ENCODE measurements at places on chromosomes 13 and 19.

- DNase-seq: no peak
Measured at GRCh38 chr13:85197431-85197830, 601.8 kb downstream of the SLITRK6 start.

DNA sequence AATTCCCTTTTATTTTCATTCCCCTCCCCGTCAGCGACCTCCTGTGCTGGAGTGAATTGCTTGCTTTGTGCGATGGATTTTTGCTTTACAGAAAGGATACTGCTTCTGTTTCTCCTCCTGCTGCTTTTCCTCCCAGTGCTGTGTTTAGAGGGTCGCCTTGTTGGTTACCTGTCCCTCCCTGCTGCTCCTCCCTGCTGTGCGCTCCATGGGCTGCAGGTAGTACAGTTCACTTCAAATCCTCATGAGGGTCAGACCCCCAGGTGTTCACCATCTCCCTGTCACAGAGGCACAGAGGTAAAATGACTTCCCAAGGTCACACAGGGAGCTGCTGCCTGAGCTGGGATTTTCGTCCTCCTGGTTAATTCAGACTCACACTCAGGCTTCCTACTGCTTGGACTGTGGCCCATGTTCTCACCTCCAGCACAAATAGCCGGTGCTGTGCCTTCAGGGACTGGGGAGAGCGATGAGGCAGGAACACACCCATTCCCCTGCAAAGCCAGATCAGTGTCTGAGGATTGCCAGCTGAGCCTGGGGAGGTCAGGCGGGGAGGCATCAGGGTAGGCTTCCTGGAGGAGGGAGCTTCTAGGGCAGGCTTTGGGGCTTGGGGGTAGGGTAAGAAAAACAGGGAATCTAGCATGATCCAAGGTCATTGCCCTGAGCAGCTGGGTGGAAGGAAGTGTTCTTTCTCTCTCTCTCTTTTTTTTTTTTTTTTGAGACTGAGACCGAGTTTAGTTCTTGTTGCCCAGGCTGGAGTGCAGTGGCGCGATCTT lies 14.4 kb downstream of the BICRA start:
- DNase-seq: no peak

GRCh38 chr19:56084835-56085536 lies 36.1 kb downstream of the ZNF787 start:
- DNase-seq: no peak

DNA sequence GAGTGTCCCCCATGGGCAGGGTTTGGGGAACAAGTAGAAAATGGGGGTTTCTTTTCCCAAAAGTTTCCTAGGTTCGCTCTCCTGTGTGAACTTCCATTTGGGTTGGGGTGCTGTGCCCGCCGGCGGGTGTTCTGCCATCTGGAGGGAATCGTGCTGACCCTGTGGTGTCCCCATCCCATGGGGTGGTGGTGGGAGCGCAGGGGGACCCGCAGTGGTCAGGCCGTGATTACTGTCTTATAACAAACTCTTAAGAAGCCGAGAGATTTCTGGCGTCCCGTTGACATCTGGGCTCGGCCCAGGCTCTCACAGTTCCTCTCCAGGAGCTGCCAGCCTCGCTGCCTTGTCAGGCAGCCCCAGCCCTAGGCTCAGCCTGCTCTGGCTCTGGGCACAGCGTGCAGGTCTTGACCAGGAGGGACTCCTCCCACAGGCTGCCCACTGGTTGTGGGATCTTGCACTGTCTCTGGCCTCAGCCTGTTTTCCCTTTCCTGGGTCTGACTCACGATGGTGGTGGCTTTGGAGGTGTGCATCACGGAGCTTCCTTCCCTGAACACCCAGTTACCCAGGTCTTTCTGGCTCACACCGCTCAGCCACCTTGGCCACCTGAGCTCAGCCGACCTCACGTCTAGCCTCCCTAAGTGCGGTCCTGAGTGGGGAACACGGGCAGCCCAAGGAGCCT lies 34.5 kb downstream of the PLEKHJ1 start:
- no peak for DNase-seq

DNA sequence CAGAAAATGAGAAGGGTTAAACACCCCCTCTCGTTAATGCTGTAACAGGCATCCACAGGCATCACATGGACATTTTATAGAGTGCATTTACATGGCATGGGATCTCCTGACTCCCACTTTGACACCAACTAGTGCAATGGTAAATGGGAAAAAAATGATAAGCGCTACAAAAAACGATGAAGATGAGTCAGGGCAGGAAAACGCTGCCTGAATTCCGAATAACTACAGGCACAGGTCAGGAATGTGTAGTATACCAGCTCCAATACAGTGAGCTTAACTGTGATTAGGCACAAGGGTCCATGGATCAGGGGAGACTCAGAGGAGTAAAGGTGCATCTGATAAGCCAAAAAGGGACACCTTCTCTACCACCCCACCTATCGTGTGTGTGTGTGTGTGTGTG lies 223.6 kb downstream of the FOXO1 start:
- no peak for DNase-seq

GRCh38 chr13:27012482-27013197 lies 159.0 kb downstream of the USP12 start:
- DNase-seq: no peak
